ENCODE measurements at places on chromosomes 3 and 15.

DNA sequence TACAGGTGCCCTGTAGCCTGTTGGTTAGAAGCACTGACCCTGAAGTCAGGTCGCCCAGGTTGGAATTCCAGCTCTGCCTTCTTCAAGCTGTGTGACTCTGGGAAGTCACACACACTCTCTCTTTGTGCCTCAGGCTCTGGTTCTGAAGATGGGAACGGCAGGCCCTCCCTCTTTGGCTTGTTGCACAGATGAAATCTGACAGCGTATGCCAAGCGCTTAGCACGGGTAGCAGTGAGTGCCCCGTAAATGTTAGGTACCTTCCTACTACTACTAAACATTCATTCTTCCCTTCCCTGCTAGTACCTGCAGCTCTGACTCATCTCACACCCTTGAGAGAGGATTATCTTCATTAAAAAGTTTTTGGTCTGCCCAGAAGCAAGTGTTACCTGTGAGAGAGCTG, 139.0 kb downstream of the PGPEP1L start:
- no peak for DNase-seq

GRCh38 chr3:153673853-153674252, 447.3 kb upstream of the ARHGEF26 start:
- DNase-seq, result no peak

DNA sequence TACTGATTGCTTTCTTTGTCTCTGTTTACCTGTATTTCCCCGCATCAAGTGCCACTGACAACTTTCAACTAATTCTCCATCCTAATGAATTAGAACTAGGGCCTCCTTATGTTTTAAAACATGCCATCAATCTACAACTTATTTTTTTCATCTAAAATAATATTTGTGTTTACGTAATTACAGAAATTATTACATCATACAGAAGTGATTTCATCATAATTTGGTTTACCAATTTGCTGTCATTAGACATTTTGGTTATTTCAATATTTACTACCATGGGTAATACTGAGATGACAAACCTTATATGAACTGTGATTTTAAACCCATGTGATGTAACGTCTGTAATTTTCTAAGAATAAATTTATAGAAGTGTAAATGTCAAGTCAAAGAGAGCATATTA, 468.0 kb upstream of the IL12A start:
- DNase-seq, result no peak

DNA sequence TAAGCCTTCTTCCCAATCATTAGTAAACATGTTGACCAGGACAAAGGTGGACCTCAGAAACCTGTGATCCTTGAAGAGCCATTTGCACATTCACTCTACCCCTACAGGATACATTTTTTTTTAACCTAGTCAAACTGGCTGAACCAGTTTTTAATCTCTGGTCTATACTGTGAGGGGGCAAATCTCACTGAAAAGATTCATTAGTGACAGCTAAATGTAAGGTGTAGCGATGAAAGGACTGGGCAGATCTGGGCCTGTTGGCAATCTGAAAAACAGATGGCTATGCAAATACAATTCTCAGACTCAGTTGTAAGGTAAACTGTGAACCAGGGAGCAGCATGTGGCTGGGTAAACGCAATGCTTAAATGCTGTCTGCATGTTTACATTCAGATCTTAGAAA, 75.6 kb upstream of the SNTN start:
- no peak for DNase-seq

DNA sequence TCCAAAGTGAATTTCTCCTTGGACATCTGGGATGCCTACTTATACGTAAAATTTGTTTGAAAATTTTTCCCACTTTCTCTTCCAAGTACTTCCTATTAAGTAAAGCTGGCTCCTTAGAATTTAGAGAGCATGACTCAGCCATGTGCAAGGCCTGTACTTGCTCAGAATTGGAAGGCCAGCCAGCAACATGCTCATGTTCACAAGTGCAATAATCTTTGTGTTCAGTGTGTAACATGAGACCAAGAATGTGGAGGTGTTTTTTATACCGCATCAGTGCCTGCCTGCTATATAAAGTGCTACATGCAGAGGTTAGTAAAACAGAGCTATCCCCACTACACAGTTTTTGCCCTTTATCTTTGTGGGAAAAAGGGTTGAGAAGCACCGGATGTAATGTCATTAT, 151.9 kb upstream of the FEZF2 start:
- DNase-seq, result no peak

GRCh38 chr3:24135280-24135679, 190.2 kb downstream of the NR1D2 start:
- no peak for DNase-seq

- no peak for DNase-seq
Measured at GRCh38 chr3:124407260-124407659, 323.0 kb upstream of the UMPS start.

DNA sequence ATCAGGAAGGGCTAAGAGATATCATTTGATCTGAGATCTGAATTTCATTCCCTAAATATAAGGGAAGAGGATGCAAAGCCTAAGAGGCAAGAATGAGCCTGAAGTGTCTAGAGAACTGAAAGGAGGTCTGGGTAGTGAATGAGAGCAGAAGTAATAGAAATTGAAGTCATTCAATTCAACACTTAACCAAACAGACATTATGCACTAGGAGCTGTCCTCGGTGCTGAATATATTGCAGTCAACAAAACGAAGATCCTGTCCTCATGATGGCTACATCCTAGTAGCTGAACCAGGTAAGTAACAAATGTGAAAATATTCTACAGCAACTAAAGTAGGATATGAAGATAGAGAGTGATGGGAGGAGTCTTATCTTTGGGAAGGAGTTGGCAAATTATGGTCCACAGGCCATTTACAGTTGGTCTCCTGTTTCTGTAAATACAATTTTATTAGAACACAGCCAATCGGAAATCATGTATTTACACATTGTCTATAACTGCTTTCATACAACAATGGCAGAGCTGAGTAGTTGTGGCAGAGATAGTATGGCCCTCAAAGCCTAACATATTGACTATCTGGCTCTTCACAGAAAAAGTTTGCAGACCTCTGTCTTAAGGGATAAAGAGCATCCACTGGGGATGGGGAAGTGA, 192.9 kb upstream of the CADPS start:
- no peak for DNase-seq

GRCh38 chr3:173340626-173341025, 56.9 kb upstream of the NLGN1 start:
- DNase-seq, result no peak

All from substantia nigra (tissue), 51 donors.